BJ (cell line): ENCODE measurements at places on chromosomes 2 and 18. TPM values are rescaled to one million over a fixed set of nuclear protein-coding genes. Genes with fewer than 3 reads are reported as not detected.

The RAB10 gene
- polyA plus RNA-seq, result 50.5 and 98.1 TPM in 2 replicates

- no peak for DNase-seq
These were observed 4.1 kb downstream of the PDCD1 start for GRCh38 chr2:241854342-241855244.

- DNase-seq, result no peak
These were observed 76.6 kb downstream of the NEB start for GRCh38 chr2:151657667-151658076.

DNA sequence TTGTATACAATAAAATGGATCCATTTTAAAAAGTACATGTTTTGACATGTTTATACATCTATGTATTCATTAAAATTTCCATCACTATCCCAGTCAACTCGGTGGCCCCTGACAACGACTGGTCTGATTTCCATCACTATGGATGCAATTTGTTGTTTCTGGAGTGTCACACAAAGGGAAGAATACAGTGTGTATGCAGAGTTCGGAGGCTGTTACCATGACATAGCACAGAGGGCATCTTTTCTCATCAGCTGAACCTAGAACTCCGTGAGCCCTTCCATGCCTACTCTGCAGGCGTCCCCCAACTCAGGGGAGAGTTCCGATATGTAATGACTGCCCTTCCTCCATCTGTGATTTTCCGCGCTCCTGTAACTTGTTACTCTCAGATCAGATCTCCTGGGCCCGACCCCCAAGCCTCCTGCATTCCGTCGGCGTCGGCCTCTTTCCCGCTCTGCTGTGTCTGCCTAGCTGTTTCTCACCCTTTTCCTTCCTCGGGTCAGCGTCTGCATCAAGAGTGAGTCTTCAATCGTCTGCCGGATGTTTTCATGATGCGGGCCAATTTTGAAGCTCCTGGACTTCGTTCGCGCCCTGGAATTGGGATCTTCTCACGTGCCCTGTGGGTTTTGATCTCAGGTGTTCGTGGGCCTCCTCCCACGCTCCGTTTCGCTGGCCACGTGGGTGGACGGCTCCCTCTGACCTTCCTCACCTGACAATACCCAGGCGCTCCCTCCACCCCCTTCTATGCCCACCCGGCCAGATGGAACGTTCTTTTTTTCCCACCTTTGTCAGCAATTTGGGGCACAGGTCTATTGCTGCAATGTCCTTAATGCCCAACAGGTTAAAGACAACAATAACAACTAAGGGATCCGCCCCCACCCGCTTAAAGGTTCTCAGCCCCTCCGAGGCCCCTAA is 161.0 kb downstream of the TWIST2 start:
- no peak for DNase-seq

DNA sequence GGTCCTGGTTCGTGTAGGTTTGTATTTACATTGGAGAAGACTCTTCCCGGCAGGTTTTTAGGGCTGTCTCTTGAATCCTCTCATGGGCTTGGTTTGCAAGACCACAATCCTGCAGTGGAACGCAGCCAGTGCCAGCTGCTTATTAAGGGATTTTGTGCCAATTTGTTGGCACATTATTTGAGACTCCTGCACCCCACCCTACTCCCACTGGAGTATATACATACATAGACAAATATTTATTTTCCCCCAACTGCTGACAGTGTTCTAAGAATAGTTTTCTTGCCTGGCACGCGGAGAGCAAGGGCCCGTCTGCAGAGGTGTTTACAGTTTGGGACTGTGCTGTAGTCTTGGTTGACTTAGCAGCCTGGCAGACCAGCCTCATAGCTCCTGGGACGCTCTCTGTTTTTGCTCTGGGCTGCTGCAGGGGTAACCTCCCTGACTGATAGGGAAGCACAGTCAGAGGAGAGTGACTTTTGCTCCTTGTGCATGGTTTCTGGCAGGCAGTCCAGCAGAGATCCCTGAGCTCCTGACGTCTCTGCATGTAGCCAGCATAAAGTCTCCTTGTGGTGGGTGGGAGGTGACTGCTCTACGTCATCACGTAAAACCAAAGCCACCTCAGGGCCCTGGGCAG is 1.9 kb downstream of the LDLRAD4 start:
- DNase-seq, result no peak
